ENCODE measurements at places on chromosomes 3 and 15.
A peak's percentile ranks its signal among the peaks of the same experiment; 100 is the strongest.

DNA sequence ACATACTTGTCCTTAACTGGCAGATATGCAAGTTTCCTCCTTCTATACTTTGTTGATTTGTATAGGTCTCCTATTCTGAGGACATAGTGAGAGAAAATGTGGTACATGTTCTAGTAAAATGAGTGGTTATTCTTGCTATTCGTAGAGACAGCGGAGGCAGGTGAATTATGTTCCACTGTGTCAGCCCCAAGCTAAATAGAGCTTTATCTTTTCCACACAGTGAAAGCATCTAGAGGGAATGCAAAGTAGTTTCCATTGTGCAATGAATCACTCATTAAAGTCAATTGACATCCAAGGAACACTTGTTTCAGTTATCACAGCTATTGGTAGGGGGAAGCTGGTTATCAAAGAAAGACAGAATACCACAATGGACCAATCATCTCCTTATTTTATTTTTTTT, 262.4 kb downstream of the NLGN1 start:
- DNase-seq, result no peak

DNA sequence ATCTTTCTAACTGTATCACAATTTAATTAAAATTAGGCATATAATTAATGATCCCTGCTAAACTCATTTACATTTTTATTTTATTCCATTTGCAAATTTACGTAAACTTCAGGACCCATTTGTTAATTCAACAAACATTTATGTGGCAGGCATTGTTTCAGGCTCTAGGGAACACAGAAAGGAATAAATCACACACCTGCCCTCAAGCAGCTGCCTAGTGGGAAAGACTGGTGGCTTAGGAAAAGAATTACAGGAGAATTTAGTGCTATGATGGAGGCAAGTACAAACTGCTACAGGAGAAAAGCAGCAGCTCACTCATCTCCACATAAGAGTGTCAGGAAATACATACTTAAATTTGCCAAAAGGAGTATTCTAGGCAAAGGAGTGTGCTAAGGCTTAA, 11.2 kb downstream of the CBLB start:
- no peak for DNase-seq

GRCh38 chr3:26719134-26719533, 96.6 kb downstream of the LRRC3B start:
- DNase-seq, result no peak

DNA sequence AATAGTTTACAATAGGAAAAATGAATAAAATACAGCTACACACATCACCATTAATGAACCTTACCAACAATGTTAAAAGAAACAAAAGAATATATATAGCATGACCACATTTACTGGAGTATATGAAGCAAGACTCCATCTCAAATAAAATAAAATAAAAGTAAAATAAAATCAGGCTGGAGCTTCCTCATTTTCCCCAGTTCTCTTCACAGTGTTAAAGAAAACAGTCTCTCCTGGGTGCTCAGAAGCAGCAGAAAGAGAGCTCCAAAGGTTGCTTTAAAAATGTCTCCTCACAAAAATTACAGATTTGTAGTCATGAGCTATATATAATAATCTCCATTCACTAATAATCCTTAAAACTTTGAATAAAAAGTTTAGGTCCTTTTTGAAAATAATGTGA, 48.8 kb downstream of the PIK3CB start:
- no peak for DNase-seq

- DNase-seq, result no peak
Observed at GRCh38 chr3:195042743-195043606, 228.0 kb downstream of the XXYLT1 start.

GRCh38 chr3:183822631-183823030, 2.7 kb downstream of the MAP6D1 start:
- DNase-seq, result peak; percentile 25

- no peak for DNase-seq
Observed at GRCh38 chr15:71821547-71822129, 11.3 kb downstream of the NR2E3 start.

DNA sequence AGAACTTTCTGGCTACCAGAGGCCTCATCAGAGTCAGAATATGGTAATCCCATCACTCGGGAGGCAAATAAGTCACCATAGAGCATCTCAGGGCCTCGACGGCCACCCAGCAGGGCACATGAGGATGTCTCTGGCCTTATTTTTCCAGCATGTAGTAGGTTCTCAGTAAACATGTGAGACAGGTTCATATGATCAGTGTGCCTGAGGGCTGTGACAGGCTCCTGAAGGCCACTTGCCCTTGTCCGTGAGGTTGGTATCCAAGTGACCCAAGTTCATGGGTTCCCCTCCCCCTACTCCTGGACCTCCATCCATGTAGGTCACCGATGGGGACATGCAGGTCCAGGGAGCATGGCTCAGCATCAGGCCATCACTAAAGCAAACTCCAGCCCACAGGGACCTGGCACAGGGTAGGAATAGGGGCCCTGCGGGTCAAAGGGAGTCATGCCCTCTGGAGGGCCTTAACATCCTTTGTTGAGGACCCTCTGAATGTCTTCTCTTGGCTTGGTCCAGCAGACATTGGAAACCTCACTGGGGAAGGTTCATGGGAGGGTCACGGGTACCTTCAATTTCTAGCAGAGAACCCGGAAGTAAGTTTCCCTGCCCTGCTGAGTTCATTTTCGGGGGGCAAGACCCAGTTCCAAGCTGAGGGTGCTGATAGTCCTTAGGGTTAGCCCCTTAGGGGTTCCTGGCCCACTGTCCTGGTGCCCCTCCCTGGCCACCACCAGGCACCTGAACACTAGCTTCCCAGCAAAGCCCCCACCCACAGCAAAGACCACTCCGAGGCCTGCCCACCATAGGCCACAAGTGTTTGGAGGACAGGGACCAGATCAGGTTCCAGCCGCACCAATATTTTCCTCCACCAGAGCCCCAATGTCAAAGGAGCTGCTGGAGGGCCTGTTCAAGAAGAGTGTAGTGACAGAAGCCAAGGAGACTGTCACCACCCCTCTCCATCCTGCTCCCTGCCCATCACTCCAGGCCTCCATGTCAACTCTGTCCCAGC, 61.1 kb downstream of the ZNF445 start:
- no peak for DNase-seq

DNA sequence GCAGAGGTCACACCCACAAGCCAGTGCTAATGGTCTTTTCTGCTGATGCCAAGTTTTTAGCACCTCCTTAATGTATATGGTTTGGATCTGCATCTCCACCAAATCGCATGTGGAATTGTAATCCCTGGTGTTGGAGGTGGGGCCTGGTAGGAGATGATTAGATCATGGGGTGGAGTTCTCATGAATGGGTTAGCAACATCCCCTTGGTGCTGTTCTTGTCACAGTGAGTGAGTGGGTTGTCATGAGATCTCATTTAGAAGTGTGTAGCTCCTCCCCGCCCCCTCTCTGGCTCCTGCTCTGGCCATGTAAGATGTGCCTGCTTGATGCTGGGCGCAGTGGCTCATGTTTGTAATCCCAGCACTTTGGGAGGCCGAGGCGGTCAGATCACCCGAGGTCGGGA, 37.3 kb upstream of the KLHL6 start:
- DNase-seq, result no peak

DNA sequence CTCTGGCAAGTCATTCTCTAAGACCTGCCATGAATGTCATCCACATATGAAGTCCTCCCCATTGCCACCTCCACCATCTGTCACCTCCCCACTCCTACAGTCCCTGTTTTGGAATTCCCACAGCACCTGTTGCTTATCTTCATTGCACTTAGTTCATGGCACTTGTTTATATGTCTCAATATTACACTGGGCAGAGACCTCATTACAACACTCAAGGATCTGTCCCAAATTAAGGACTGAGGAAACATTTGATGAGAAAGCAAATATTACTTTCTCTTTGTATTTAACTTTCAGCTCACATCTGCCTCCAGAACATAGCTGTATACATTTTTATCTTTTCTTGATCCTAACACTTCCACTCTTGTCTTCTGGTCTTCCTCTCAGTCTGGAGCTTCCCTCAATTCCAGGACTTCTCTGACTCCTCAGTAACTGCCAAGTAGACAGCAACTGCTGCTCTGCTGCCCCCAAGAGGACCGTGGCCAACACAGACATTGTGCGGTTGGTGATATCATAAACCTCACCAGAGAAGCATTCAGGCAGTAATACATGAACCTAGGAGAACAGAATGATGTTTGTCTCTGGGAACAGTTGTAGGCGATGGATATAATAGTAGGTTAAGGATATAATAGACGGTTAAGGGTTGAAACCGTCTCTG, 45.0 kb upstream of the FGF12 start:
- peak; percentile 8 for DNase-seq

- no peak for DNase-seq
Observed at GRCh38 chr3:194967151-194968117, 281.8 kb downstream of the FAM43A start.

GRCh38 chr3:132973441-132973840, 64.8 kb upstream of the TMEM108 start:
- no peak for DNase-seq

GRCh38 chr3:93988283-93988682, 8.3 kb downstream of the ARL13B start:
- DNase-seq, result no peak

DNA sequence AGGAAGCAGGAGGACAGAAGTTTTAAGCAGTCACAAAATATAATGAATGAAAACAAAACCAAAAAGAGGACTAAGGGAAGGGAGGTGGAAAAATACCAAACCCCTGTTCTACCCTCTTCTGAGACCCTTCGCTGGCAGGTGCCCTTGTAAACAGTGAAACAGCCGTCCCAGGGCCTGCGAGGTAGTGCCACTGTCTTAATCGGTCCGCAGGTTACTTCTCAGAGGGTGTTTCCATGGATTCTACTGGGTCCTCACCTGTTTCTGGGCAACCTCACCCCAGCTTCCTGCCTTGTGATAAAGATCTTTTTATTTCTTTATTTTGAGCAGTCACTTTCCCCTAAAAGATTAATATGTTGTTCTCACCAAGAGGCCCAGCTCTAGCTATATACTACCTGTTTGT, 65.3 kb downstream of the SLC30A4 start:
- DNase-seq, result no peak

- DNase-seq, result peak; percentile 59
Observed at GRCh38 chr3:50278880-50279224, at the start of gene LSMEM2. TSS of gene LSMEM2 (plus strand) at chr3:50279087. CDS start at chr3:50279114, 27 bp downstream.

DNA sequence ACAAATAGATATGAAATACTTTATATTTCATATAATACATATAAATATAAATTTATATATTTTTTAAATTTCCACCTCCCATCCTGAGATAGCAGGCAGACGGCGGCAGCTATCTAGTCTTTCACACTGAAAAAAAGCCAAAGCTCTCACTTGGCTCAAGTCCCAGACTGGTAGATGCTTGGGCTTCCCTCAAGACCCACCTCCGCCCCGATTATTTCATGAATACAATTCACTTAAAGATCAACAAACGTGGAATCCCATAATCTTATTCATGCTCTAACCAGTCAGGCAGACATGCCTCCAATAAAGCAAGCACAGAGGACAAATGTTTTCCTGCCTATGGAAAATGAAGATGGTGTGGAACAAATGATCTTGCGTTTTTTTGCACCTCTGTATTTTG, 275.9 kb upstream of the NR2F2 start:
- DNase-seq, result no peak

DNA sequence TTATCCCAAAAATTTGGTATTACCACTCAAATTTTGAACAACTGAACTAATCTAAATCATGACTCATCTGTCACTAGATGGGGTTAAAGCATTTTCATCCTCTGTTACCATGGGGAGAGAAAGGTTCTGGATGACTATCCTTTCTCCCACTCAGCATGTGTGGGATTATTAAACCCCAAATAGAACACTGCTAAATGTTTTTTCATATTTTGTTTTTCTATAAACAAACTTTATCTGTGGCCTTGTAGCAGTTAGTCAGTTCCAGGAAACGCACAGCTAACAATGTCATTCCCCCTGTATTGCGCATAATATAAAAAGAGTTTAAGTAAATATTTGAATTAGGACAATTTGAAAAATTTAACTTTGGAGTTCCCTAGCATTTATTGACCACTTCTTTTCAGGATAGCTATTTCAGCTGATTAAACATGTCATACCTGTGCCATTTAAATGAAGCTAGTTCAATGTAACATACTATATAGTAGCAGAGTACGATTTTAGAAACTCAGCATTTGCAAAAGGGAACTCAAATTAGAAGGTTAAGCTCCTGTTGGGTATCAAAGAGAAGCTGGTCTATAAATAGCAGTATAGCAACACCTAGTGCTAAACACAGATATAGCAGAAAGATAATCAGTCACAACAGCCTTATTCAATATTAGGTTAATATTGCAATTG, 9.2 kb upstream of the TMEM212 start:
- no peak for DNase-seq

- no peak for DNase-seq
Observed at GRCh38 chr15:69828181-69828828, 269.4 kb downstream of the TLE3 start.

GRCh38 chr15:42819786-42820185, 82.9 kb upstream of the CDAN1 start:
- no peak for DNase-seq

GRCh38 chr15:80788536-80788935, 9.4 kb downstream of the CEMIP start:
- no peak for DNase-seq

- DNase-seq, result peak; percentile 4
Observed at GRCh38 chr3:146065573-146066006, 95.4 kb downstream of the PLOD2 start.

- peak; percentile 44 for DNase-seq
Observed at GRCh38 chr3:33658991-33659848, 58.8 kb downstream of the CLASP2 start.

DNA sequence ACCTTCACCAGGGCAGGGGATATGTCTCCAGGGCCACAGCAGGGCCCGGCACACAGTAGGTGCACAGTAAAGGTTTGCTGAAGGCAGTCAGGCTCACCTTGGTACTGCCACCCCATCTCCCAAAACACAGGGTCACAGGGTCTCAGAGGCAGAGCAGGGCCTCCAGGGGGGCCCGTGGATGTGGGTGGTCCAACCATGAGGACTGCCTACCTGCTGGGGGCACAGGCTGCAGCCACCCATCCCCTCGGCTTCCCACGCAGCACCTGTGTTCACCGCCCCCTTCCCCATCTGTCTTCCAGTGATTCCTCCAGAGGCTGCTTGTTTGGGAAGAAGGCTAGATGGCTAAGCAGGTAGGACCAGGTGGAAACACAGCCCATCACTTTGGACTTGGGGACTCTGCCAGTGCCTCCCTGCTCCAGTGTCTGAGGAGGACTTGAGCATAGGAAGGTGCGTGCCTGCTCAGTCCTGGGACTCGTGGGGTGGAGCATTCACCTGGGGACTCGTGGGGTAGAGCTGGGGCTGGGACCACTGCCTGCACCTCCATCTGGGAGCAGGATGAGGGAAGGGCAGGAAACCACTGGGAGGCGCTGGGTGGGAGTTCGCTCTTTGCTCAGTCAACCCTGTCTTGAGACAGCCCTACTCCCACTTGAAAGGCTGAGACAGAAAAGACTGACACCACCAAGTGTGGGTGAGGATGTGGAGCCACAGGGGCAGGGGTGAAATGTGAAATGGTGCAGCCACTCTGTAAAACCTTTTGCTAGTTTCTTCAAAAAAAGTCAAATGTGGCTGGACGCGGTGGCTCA, 18.8 kb upstream of the PLXND1 start:
- no peak for DNase-seq

- no peak for DNase-seq
Observed at GRCh38 chr15:29802411-29802810, 19.9 kb downstream of the TJP1 start.

Data from substantia nigra (tissue), 51 donors.